Stimulated activated CD4-positive, alpha-beta T cell treated with anti-CD3 and anti-CD28 coated beads, Interleukin-12 subunit alpha, Interleukin-12 subunit beta, amount 100 ng/mL, for 48 hours (primary cell): ENCODE measurements at places on chromosomes 1 and 21.

DNA sequence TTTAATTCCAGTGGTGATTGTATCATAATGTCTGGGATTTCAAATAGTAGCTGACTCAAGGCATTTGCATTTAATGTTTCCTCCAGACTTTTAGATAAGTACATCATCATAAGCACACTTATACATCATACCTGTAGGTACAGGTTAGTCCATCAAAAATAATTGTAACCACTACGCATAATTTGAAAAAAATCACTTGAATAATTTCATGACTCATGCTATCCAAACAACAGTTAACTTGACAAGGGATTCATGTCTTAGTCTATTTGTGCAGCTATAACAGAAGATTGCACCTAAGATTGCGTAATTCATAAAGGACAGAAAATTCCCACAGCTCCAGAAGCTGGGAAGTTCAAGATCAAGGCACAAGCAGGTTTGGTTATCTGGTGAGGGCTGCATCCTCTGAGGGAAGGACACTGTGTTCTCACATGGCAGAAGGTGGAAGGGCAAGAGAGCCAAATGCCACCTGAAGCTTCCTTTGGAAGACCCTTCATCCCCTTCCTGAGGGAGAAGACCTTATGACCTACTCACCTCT, 801.7 kb upstream of the BRINP3 start:
- DNase-seq, result no peak

DNA sequence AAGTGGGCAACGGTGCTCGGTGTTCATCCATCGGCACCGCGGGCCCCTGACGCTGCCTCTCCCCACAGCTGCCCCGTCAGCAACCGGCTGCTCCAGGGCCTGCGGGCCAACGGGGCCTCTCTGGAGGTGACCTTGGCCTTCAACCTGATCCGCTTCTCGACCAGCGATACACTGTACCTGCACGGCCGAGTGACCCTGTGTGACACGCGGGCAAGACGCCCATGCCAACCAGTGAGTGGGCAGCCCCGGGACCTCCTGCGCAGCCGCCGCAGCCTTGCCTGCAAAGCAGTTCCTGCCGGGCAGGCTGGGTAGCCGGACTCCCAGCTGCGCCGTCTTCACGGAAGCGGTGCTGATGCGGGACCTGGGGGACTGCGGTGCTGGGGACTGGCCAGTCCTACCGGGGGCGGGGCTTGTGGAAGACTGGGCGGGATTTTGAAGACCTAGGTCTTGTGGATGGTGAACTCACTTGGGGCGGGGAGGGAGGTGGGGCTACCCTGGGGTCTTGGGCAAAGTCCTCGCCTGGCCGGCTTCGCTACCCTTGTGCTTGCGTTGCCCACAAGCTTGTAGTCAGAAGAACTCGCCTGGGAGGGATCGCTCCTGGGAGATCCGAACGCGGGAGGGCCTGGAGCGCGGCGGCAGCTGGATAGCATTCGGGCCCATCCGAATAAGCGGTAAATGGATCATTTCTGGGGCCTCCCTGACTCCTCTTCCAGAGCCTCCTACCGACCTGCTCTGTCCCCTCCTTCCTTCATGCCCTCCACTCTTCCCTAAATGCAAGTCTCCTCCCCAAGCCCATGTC, 8.8 kb upstream of the CEP85 start:
- no peak for DNase-seq

DNA sequence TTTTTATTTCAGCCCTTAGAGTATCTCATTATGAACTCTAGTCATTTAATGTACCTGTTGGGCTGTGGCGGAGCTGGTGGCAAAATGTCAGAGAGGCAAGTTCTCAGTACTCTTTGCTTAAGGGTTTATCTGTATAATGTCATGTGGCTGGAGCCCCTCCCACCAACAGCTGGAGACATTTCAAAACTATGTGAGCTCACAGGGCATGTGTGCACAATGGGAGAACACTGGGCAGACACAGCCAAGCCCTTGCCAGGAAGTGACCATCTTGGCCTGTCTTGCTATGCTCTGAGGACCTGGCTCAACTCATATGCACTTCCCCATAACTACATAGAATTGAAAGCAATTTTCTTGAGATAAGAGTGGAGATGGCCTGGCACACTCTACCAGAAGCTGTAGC, 296.4 kb downstream of the PTPRU start:
- DNase-seq, result no peak

GRCh38 chr1:208180421-208180820, 63.8 kb downstream of the PLXNA2 start:
- no peak for DNase-seq

DNA sequence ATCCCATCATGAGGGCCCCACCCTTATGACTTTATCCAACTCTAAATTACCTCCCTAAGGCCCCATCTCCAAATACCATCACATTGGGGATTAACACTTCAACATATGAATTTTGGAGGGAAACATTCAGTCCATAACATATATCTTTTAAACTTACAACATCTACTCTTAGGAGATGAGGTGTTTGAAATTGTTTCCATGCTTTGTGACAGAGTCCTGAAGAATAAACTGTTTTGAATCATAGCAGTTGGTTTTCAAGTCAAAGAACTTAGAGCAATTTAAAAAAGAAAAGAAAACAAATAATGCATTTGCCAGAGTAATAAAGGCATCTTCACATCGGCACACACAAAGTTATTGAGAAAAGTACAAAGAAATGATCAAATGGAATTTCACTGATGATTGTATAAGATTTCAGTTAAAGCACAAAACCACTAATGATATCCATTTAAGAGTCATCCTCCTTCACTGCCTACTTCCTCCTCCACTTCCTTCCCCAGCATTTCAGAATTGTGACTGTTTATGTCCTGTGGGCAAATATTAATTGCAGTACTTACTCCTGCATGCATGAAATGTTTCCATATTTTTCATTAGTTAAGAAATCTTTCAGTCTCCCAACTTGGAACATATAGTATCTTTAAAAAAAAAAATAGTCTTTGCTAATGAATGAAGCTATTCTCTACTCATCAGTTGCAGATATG, 202.0 kb downstream of the LRRC40 start:
- no peak for DNase-seq

DNA sequence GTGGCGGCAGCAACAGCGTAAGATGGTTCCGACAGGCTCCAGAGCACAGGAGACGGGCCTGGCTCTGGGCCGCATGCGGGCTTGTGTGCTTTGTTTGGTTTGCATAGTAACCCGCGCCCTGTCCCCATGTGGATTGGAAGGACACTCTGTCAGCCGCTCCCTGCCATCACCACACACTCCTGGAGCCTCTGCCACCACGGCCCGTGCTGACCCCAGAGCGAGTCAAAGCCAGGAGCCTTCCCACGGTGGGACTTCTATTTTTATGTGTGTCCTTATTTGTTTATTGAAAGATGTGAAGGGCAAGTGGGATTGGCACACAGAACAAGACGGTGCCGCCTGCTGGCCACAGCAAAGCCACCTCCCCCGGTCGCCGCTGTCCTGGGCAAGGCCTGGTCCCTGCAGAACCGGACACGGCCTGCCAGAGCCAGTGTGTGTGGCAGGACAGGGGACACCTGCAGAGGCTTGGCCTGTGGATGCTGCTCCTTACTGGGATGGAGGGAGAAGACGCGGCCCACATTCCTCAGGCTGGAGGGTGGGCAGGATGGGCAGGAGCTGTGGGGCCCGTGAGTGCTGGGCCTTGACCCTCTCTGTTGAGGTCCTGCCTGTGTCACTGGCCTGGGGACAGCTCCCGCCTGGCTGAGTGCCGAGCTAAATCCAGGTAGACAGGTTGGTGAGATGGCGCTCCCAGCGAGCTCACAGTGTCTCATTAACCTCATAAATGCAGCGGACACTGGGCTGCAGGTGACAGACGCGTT, 64.4 kb downstream of the AGPAT3 start:
- no peak for DNase-seq
